ENCODE measurements at places on chromosomes 2 and 18.
A peak's percentile ranks its signal among the peaks of the same experiment; 100 is the strongest.

DNA sequence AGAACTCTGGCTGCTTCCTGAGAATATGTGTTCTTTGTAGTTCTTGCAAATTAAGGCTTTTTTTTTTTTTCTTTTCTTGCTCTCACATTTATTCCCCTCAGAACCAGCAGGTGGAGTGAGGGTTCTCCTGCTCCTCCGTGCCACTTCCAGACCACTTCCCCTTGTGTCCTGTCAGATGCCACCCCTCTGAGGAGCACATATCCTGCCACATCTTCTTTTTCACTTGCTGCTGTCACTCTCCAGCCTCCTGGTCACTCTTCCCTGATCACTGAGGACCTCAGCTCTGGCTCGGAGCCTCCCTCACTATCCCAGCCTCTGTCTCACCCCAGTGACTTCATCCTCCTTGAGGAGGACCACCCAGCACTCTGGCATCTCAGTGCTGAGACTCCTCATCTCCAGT, 100.5 kb downstream of the TACR1 start:
- DNase-seq = no peak

GRCh38 chr2:17798338-17798737, 17.9 kb upstream of the MSGN1 start:
- no peak for DNase-seq

DNA sequence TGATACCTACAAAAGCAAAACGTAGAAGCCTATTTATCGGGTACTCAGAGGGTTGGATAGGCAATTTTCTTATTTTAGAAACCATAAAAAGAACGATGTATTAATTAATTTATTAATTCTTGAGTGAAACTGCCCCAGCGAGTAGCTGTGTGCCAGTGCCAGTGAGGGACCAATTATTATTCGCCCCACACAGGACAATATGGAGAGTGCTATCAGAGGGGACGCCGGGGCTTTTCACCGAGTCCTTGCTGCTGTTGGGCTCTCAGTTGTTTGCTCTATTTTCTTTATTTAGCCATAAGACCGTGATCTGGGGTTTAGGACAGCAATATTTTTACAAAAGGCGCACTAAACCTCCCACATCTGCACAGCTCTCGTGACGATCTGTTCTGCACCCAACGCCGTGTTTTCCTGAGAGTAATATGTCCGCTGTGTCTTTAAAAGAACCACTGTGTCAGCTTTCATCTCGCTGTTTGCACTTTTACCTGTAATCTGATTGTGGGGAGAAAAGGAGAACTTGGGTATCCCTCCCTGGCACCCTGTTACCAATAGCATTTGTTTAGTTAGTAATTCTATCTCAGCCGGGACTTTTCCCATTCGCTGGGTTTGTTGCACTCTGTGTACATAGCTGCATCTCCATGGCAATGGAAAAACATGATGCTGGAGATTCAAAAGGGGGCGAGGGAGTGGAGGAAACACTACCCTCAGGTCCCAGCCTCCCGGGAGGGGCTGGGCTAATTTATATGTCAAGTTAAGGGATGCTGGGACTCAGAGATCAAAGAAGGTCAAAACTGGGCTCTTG, 30.1 kb upstream of the ZNF516 start:
- DNase-seq = no peak

DNA sequence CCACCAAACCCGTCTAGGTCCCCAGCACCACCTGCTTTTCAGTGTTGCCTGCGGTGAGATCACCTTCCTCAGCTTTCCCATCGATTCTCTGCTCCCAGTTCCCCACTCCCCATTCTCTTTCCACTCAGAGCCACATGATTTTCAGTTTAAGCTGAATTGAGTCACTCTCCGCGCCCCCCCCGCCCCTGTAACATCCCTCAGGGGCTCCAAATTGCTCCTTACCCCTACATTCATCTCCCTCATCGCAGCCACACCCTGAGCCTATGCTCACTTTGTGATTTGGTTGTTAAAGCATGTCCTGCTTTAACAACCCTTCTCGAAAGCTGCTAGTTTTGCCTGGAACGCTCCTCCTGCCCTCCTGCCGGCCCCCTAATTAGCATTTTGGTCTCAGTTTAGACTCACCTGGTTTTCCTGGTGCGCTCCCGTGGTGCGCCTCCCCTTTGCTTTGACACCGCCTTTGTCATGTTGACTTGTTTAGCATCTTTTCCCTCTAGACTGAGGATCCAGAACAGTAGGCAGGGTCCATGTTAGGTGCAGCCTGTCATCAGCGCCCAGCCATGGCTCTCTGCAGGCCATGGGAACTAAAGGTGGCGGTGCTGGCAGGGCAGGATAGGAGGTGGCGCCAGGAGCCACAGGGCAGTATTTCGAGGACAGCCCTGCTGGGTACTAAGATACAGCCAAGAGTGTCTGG, 60.8 kb downstream of the ST3GAL5 start:
- no peak for DNase-seq

DNA sequence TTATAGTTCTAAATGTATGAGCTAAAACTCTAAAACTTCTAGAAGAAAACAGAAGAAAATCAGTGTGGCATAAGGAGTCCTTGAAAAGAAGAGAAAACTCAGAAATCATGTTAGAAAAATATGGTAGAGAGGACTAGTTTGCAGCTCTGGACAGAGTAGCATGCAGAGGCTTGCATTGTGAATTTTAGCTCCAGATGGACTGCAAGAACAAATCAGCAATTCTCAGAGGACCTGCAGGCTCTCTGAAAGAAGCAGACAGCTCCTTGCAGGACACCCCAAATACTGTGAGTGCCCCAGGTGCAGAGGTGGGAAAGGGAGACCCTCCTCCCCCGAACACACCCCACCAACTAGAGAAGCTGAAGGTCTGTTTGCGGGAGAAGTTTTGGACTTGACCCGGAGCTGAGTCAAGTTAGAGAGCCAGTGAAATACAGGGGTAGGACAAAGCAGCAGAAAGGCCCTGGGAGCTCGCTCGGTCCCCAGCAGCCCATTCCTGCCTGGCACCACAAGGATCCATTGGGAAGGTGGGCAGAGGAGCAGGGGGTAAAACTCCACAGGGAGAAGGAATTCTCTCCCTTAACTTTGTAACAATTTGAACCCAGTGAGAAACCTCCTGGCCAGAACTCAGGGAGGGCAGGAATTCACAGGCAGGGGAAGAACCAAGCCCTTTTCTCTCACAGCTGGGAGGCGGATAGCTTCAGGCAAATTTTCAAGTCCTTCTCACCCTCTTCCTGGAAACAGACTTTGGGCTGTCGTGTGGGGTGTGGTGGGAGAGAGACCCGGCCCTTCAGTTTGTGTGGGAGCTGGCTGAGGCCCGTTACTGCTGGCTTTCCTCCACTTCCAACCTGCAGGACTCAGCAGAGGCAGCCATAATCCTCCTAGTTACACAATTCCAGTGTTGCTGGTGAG, 216.2 kb upstream of the SLC35G4 start:
- DNase-seq = no peak

GRCh38 chr2:85199698-85200097, 66.5 kb downstream of the TCF7L1 start:
- DNase-seq = no peak

- DNase-seq = no peak
Measured at GRCh38 chr18:48351216-48352050, 57.8 kb downstream of the ZBTB7C start.

GRCh38 chr2:178943745-178944144, 106.2 kb downstream of the CCDC141 start:
- DNase-seq = no peak

DNA sequence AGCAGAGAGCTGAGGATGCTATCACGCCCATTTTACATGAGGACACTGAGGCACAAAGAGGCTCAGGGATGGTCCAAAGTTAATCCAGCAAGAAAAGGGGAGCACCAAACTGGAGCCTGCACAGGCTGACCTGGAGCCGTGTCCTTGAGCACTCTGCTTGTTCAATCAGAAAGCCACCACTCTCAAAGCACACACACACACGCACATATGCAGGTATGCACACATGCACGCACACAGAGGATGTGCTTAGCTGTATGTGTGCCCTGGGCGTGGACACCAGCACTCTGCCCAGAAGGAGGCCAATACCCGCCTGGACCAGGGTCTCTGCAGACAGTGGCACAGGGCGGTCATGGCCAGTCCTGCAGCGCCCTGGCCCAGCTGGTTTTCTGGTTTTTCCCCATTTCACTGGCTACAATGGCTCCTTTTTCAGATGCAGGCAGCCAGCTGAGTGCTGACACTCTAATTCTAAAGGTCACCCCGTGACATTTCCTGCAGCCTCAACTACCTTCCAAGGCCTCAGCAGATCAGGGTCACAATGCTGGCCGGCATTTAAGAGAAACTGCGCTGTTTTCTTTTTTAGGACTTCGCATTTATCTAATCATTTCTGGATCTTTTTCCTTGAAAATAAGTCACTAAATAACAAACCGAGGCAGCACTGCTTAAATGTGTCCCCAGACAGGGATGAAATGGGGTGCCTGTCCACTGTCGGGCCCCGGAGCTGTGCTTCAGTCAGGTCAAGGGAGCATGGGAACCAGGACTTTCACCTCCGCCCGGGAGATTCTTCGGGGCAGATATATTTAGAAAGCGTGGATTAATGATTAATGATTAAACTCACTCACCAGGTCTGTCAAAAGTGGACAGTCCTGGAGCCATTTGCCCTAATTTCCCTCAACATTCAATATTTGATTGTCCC, 104.5 kb downstream of the HDAC4 start:
- DNase-seq = no peak

DNA sequence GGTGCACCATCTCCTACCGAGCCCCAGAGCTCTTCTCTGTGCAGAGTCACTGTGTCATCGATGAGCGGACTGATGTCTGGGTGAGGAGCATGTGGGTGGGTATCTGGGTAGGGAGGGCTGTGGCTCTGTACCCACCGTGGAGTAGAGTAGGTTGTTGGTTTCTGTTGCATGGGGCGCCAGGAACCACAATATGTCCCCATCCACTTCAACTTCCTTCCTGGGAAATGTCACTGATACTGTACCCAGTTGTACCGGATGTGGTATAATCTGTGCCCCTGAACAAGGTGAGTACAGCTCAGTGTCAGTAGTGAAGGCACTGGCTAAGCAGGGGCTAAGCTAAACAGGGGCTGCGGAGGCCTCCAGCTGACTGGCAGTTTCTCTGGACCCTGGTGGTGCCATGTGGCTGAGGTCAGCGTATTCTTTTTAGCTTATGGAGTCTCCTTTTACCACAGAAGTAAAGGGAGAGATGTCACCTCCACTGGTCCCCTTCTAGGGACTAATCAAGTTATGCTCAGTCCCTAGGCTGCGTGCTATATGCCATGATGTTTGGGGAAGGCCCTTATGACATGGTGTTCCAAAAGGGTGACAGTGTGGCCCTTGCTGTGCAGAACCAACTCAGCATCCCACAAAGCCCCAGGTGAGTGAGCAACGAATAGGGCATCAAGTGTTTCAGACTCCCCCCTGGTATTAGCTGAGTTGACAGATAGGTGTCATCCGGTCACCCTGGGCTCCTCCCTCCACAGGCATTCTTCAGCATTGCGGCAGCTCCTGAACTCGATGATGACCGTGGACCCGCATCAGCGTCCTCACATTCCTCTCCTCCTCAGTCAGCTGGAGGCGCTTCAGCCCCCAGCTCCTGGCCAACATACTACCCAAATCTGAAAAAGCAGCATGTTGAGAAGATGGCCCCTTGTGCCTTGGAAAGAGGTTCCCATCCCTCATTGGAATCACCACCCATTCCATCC, 2.7 kb downstream of the STK16 start:
- peak; percentile 70 for DNase-seq

DNA sequence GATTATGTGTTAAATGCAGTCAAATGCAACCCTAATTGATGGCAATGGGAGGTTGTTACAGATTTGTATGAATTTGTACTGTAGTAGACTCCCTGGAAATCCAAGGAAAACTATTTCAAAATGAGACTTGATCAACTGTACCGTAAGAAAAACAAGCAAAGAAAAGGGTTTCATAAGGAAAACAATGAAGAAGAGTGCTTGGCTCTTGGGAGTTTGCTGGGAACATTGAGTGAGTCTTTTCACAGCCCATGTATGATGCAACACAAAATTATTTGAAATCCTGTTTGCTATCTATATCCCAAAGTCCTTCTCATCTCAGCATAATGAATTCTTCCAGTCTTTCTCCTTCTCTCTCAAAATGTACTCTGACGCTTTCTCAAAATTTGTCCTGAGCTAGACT, 67.0 kb upstream of the OSR1 start:
- DNase-seq = no peak

DNA sequence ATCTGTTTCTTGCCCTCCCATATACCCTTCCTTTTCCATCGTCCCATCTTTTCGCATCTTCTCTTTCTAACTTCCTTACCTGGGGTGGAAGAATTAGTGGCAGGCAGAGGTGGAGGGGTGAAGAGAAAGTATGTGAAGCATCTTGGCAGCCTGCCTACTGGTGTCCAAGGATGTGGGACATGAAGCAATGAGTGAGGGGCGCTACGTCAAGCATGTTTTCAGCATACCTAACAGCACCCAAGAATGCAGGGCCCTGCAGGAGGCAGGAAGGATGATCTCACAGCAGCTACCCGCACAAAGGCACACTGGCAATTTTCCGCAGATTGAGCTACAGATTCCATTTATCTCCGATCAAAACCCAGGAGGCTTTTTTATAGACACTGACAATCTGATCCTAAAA, 42.2 kb downstream of the METTL4 start:
- no peak for DNase-seq

DNA sequence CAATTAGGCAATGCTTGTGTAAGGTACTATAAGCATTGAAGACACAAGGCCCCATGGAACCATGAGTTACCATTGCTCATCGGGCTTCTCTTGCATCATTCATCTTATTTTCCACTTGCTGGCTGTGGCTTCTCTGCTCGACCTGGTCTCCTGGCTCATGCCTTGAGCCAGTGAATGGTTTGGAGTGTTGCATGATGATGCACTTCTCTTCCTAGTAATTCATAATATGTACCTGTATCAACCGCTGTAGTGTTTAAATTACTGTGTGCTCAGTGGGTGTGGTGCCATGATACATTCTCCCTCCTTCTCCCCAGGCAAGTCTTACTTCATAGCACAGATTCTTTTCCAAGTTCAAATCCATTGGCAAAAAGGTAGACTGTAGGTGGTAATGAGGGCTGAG, 66.8 kb downstream of the ABCA12 start:
- DNase-seq = no peak

DNA sequence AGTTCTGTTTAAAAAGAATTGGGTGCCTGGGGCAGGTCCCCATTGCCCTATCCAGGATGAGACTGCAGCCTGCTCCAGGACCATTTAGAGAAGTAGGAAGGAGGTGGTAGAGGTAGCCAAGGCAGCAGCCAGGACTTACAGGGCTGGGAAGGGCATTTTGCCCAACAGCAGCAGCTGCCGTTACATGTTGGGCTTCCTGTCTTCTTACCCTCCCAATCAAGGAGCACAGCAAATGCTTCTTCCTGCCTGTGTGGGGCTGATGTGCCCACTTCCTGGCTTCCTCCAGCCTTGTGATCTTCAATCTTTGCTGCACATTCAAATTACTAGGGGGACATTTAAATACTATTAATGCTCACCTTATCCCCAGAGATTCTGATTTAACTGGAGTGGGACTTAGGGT, 112.0 kb downstream of the QPCT start:
- peak; percentile 40 for DNase-seq

GRCh38 chr2:126849991-126850535, 48.6 kb upstream of the TEX51 start:
- DNase-seq = no peak

DNA sequence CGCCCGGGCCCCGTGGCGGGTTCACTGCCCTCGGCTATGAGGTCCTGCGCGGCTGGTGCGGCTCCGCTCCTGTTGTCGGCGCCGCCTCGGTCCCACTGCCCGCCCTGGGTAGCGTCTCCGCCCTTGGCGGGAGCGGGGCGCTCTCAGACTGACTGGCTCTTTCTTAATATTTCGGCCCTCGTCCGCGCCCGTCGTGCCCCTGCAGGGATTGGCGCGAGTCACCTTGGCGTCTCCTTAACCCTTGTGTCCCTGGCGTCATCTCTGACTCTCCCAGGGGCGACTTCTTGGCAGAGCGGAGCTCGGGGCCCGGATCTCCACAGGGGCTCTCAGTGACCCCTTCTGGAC, 1.3 kb downstream of the PTMA start:
- DNase-seq = no peak

Data from T-cell (primary cell).